ENCODE measurements at places on chromosomes 4 and X. TPM values are rescaled to one million over a fixed set of nuclear protein-coding genes. Genes with fewer than 3 reads are reported as not detected.

GRCh38 chrX:71637253-71637618 is 18.9 kb upstream of the CXCR3 start:
- DNase-seq = no peak

GRCh38 chrX:101484135-101484534 is 1.1 kb upstream of the ARMCX4 start:
- DNase-seq = no peak

- DNase-seq = no peak
Measured at GRCh38 chr4:11074581-11075241, 354.0 kb downstream of the HS3ST1 start.

Gene FRMD7
- not detected for total RNA-seq

Gene XAGE1A
- total RNA-seq = not detected

DNA sequence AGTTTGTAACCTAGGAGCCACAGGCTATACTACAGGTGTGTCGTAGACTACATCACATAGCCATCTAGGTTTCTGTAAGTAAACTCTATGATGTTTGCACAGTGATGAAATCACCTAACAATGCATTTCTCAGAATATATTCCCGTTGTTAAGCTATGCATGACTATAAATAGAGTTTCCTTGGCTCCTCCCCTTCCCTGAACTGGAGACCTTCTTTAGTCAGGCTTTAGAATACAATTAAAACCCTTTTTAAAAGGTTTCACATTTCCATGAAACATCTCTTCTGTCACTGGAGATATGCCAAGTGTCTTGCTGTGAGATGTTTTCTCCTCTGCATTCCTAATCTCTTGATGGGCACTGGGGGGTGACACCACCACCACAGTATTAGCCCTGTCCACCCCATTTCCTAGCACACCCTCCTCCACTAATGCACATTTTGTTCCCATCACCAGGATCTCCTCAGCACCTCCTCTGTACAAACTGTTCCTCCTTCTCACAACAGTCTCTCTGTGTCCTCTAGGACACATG is 334.6 kb upstream of the CPEB2 start:
- DNase-seq = no peak

GRCh38 chrX:103800318-103800717 is 23.7 kb downstream of the PLP1 start:
- DNase-seq = no peak

DNA sequence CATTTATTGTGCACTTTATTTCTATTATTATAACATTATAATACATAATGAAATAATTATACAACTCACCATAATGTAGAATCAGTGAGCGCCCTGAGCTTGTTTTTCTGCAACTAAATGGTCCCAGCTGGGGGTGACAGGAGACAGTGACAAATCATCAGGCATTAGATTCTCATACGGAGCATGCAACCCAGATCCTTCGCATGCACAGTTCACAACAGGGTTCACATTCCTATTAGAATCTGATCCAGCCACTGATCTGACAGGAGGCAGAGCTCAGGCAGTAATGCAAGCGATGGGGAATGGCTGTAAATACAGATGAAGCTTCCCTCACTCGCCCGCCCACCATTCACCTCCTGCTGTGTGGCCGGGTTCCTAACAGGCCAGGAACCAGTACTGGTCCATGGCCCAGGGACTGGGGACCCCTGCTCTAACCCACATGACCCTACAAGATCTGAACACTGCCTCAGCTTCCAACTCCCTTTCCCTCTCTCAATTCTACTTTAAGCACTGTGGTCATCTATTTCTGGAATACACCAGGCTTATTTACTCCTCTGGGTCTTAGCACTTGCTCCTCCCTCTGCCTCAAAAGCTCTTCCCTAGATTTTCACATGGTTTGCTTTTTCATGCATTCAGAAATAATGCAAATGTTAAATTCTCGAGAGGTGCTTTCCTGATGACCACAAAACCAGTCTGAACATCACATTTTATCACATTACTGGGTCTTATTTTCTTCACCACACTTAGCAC is 166.8 kb upstream of the HCCS start:
- DNase-seq = no peak

GRCh38 chr4:128358913-128359279 is 71.3 kb upstream of the PGRMC2 start:
- no peak for DNase-seq

Gene PTPN13
- total RNA-seq = 14.9 TPM

Gene PDE6B
- 1.4 TPM for total RNA-seq

- no peak for DNase-seq
Measured at GRCh38 chrX:27917713-27918500, 63.3 kb downstream of the DCAF8L1 start.

Gene MAMLD1
- total RNA-seq = 0.70 TPM

DNA sequence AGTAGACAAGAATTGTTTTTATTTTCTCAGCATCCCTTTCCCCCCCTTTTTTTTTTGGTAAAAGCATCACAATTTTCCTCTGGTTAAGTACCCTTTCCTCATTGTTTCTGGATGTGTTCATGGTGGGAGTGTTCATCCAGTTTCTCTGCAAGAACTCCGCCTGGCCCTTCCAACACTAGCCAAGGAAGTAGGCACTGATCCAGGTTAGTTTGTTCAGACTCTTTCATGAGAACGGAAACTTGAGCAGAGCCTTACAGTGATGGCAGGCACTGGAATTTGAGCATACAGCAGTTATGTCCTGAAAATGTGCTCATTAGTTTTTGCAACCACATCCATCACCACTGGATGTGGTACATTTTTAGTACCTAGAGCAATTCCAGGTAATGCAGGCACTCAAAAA is 336.1 kb upstream of the BOD1L1 start:
- no peak for DNase-seq

- no peak for DNase-seq
Measured at GRCh38 chr4:13921805-13922204, 294.3 kb upstream of the BOD1L1 start.

Gene ETDA
- total RNA-seq = not detected

GRCh38 chrX:37590047-37590446 is 18.6 kb downstream of the LANCL3 start:
- no peak for DNase-seq

Gene TEX11
- not detected for total RNA-seq

- no peak for DNase-seq
Measured at GRCh38 chrX:44183329-44183728, 160.1 kb downstream of the EFHC2 start.

DNA sequence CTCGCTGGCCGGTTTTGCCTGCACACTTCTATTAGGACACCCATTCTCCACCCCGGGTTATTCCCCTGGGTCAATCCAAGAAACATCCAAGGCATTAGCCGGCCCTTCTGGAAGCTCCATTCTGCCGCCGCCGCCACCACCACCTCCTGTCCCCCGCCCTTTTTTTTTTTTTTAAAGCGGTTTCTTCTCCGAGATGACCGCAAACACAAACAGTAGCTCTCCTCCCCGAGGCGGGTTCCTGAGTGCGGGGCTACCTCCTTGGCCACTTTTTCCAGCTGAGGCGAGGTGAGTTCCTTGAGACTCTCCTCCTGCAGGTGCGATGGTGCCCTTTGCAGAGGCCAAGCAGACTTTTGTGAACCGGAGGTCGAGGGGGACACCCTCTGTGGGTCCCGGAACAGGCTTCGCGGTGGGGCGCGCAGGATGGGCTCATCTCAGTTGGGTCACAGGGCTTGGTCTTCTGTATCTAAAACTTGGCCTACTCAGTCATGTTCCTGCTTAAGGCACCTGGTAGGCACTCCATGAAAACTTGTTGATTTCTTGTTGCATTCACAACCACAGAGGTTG is 930 bp downstream of the NWD2 start:
- no peak for DNase-seq

DNA sequence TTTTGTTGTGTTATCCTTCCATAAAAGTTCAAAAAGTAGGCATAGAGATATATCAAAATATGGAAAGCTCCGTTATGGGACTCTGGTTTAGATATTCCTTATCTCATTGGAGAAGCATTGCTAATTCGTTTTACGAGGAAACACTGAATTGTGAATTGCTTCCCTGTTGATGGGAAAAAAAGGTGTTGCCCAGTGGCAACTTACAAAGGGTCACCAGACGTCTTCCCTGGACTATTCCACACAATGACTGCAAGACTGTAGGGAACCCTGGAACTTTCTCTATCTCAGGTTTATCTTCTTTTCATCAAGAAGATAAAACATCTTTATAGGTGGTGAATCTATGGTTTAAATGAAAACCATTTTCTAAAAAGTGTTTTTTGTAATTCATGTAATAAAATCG is 137.7 kb downstream of the MID1 start:
- no peak for DNase-seq

GRCh38 chrX:8323356-8323755 is 141.3 kb upstream of the VCX3B start:
- no peak for DNase-seq

Gene NDUFA1
- total RNA-seq = 72.6 TPM

DNA sequence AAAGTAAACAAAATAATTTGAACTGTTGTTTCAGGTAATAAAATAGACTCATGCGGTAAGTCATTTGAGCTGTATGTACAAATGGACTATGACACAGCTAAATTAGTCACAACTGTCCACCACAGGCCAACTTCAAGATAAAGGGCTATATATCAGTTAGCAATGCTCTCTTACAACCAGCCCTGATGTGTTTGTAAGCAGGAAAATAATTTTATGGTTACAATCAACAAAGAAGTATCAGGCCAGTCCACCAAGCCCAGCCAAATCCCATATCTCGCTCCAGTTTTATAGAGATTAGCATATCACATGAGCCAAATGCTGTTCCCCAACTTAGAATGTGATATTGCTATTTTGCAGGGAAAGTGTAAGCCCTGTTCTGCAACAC is 511 bp upstream of the DUSP21 start:
- DNase-seq = no peak

GRCh38 chr4:26660261-26660660 is 76.4 kb downstream of the TBC1D19 start:
- no peak for DNase-seq

Gene UTP14A
- 46.2 TPM for total RNA-seq

GRCh38 chr4:110183058-110183457 is 15.4 kb downstream of the ELOVL6 start:
- DNase-seq = no peak

Gene OPRPN
- not detected for total RNA-seq

DNA sequence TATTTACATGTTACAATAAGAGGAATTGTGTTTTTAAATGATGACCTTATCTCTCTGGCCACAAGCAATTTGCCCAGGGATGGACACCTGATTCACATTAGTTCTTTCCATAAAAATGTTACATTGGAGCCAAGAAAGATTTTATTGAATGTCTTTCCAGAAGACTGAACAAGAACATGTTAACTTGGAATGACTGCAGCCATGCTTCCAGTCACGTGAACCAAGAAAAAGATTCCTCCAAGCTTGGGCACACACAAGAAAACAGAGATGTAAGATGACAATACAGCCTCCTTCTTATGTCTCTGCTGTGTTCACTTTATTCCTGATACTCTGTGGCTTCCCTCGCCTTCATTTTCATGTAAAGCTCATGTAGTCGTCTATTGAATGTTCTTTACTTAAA is 737.6 kb downstream of the TRIML1 start:
- DNase-seq = no peak

Gene TIGD4
- 0.94 TPM for total RNA-seq

DNA sequence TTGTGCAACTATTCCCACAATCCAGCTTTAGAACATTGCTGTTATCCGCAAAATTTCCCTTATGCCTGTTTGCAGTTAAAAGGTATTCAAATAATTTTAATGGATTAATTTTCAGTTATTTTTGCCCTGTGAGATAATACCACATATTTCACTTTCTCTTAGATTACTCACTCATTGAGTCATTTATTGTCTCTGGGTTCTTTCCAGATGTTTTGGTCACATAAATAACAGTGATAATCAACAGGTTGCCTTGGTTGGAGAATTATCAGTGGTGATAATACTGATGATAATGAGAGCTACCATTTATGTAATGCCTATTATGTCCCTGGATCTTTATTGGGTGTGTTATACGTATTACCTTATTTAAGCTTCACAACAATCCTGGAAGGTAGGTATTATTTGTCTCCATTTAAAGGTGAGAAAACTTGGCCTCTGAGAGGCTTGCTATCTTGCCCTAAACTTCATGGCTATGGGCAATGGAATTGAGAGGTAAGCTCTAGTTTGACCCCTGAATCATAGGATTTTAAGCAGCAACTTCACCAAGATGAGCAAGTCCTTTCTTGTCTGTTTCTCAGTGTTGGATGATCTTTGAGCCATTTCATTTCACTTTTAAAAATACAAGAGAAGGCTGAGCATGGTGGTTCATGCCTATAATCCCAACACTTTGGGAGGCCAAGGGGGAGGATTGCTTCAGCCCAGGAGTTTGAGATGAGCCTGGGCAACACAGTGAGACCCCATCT is 87.4 kb downstream of the KIT start:
- no peak for DNase-seq

DNA sequence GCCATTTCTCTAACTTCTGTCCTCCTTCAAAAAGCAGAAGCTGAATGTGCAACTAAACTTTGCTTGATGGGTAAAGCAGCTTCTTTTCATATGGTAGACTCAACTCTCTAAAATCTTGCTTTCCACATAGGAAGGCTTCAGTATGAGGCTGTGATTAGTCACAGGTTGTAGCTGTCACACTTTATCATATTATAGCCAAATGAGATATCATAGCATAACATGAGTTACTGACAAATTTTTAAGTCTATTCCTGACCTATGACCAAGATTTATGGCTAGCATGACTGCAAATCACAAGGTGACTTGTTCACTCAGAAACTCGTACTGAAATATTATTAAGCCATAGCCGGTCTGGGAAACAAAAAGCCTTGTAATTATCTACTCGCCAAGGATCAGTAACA is 998.6 kb downstream of the RPA4 start:
- DNase-seq = no peak

DNA sequence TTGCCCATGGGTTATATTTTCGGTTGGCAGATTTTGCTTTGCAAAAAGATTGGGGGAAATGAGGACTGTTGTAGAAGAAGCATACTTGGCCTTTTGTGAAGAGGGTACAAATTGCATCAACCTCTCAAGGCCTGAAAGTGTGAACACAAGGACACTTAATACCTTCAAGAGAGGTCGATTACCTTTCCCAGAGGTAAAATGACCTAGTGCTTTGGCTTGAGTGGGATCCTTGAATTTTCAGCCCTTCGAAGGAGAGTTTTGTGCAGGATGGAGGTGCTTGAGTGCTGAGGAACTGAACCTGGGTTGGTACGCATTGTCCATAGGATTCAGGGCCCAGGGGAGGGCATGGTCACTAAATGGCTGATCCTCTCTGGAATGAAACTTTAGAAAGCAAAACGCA is 27.6 kb upstream of the NKAP start:
- DNase-seq = no peak

- peak; percentile 92 for DNase-seq
Measured at GRCh38 chr4:48016141-48017107, at the start of the genes CNGA1 and NIPAL1. Gene CNGA1 (minus strand): TSS chr4:48016681. CDS start chr4:47952689, 63,992 bp downstream. Gene NIPAL1 (plus strand): TSS chr4:48016772. CDS start chr4:48016840, 68 bp downstream.

- DNase-seq = no peak
Measured at GRCh38 chrX:155767876-155768769, 113.0 kb upstream of the VAMP7 start.

- no peak for DNase-seq
Measured at GRCh38 chr4:68162196-68162595, 32.5 kb upstream of the TMPRSS11F start.

GRCh38 chr4:38775326-38775725 is 7.5 kb downstream of the TLR10 start:
- no peak for DNase-seq

DNA sequence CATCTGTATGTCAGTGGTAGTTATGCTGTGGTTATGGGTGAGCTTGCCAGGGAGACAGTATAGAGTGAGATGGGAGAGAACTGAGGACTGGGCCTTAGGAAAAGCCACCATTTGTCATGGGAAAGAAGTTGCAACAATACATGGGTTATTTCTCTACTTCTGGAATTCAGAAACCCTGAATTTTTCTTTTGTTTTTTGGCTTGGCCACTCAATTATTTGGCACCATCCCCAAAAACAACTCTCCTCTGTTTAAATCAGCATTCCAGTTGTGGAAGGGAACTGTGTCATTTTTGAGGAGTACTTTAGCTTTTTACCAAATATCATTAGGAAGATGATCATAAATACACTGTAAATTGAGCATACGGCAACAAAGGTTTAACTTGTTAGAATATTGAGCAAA is 41.1 kb upstream of the ACSL4 start:
- no peak for DNase-seq
